ENCODE measurements at places on chromosomes 5 and 9. TPM values are rescaled to one million over a fixed set of nuclear protein-coding genes. Genes with fewer than 3 reads are reported as not detected.

GRCh38 chr9:96279932-96280331 lies 22.0 kb downstream of the HSD17B3 start:
- no peak for DNase-seq

DNA sequence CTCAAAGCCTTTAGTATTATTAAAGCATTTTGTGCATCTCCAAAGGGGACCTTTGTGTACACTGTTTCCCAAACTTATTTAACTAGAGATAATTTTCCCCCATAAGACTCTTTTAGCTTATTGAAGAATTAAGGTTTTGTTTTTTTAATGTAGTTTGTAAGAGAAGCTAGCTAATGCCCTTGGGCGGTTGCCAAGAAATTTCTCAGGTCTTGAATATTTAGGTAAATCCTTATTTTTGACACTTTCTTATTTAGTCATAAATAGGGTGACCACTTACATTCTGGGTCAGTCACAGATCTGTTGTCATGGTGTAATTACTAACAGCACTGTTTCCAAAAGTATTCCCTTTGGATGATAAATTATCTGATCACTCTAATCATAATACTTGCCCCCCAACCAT lies 27.2 kb downstream of the TNFAIP8 start:
- no peak for DNase-seq

DNA sequence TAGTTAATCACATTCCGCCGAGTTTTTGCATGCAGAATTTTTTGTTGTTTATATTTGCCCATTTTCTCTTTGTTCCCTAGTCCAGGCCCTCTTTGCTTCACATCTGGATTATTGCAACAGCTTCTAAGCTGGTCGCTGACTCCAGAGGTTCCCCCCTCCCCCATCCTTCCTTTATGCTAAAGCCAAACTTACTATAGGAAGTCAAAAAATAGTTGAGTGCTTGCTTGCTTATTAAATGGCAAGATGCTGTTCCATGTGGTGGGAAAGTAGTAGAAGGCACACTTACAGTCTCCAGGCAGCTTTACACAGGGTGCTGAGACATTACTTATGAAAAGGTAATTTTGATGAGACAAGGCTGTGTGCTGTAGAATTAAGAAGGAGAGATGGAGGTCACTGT lies 1.3 kb downstream of the ZBTB34 start:
- no peak for DNase-seq

GRCh38 chr5:112253478-112254250 lies 165.4 kb downstream of the EPB41L4A start:
- no peak for DNase-seq

DNA sequence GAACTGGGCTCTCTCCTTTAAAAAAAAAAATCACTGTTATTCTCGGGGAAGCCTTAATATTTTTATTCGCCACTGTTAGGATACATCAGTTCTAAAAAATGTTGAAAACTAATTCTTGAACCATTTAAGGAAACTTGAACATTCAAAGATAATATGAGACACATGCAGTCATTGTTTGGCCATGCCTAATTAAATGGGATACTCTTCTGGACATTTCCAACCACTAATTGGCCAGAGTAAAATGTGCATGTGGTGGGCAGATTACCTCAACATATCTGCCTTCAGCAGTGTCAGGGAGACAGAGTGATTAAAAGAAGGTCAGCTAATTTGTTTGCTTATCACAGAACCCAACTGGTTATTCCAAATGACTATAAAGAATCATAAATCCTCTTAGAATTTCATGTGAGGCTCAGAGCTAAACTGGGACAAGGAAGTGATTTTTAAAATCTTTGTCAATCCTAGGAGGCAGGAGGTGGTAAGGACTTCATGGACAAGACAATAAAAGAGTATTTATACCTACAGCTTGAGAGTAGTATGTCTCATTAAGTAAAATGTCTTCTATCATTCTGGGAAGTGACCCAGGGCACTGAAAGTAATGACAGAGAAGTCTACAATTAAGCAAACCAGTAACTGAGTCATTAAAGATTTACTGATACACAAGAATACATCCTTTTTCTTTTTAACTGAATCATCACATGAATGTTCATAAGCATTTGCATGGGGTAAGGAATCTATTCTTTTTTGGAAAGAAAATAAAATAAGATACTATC lies 242.9 kb upstream of the TRPM3 start:
- DNase-seq: no peak

DNA sequence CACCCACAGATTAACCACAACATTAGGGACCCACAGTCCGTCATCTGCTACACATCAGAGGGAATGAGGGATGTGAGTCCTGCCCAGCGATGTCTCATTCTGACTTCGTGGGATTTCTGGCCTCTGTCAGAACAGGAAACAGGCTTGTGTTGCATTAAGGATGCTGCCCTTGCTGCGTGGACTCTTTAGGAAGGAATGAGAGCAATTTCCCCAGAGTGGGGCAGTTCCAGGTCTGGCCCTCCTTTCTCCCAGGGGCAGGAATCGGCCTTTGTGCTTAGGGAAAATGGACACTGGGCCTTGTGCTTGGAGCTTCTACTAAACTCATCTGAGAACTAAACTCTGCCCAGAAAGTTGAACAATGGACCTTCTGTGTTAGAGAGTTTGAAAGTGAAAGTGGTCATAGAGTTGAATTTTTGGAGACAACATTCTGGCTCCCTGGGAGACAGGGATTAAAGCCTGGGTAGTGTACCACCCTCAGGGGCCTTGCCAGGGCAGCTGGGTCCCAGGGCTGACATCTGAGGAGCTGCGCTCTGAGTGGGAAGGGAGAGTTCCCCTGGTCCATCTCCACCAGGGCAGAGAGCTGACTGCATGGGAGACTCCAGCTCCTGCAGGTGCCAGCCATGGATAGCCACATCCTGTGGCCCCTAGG lies 37.8 kb upstream of the S1PR3 start:
- no peak for DNase-seq

GRCh38 chr5:124238350-124238749 lies 508.1 kb downstream of the ZNF608 start:
- DNase-seq: no peak

- no peak for DNase-seq
These were observed 19.4 kb downstream of the OGN start for GRCh38 chr9:92385001-92385400.

DNA sequence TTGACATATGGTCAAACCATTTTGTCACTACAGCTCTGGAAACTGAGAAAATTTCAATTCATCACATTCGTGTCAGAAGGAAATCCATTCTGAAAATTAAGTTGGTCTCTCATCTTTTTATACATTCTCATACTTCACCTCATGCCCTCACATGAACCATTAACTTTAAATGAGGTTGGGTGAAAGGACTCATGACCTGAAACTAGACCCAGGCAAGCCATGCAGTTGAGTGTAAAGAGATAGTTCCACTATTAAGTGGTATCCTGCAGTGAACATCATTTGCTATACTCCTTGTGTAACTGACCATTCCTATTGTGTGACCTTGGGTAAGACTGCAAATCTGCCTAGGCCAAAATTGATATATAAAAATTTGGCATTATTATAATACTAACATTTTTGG lies 299.6 kb upstream of the GRIN3A start:
- DNase-seq: no peak

- DNase-seq: peak; percentile 55
These were observed 42.1 kb downstream of the SLC46A2 start for GRCh38 chr9:112848316-112849151.

DNA sequence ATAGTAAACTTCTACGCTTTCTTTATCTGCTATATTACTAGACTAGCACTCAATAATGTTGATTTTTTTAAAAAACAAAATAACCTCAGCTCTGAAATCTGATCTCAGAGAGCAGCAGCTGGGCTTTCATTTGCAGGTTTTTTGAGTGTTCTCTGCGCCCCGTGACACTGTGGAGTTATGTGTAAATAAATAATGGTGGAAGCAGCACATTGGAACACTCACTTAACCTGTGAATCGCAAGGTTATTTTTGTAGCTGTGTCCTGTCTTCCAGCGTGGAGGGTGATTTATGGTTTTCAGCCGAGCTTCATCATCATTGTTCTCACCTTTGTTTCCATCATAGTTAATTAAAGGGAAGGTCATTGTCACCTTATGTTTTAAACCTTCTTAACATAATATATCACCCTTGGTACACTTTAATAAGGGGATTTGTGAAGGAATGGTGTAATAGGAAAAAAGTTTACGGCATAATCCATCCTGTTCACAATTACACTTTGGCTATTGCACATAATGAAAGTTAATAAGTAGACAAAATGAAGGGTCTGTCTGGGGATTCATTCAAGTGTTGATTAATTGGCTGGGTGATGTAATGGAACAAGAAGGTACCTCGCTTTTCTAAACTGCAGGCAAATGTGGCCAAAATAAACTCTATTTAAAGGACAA lies 493.3 kb upstream of the ADAMTS16 start:
- no peak for DNase-seq

GRCh38 chr9:124481115-124481514 lies 26.1 kb downstream of the NR5A1 start:
- DNase-seq: no peak

EGR1 gene
- total RNA-seq: 66.8 TPM

GFI1B gene
- not detected for total RNA-seq
